ENCODE measurements at places on chromosomes 2 and 18.
A peak's percentile ranks its signal among the peaks of the same experiment; 100 is the strongest.

DNA sequence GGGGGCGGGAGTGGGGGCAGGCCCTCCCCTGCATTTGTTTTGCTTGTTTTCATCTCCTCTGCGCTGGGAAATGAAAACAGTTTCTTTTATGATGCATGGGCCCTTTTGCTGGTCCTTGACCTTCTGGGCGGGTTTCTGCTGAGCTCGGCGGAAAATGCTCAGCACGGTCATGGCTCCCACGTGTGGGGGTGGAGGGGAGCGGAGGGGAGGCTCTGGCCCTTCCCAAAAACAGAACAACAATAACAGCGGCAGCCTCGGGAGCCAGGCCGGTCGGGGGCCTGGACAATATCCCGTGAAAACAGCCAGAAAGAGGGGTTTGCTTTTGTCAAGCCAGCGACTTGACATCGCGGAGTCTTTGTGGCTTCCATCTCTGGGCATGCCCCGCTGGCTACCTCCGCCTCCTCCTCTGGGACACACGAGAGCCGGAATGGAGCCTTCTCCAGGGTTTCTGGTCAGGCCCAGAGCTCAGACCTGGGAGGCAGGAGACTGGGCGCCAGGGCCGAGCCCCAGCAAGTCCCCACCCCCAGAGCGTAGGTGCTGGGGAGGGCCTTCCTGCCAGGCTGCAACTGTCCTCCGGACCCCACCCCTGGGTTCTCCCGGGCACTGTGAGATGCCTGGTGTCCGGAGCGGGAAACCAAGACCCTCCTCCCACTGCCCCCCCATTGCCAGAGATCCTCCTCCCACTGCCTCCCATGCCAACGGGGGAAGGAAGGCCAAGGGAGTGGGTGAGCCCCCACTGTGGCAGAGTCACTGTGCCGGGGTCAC is 35.9 kb upstream of the SNED1 start:
- no peak for DNase-seq

DNA sequence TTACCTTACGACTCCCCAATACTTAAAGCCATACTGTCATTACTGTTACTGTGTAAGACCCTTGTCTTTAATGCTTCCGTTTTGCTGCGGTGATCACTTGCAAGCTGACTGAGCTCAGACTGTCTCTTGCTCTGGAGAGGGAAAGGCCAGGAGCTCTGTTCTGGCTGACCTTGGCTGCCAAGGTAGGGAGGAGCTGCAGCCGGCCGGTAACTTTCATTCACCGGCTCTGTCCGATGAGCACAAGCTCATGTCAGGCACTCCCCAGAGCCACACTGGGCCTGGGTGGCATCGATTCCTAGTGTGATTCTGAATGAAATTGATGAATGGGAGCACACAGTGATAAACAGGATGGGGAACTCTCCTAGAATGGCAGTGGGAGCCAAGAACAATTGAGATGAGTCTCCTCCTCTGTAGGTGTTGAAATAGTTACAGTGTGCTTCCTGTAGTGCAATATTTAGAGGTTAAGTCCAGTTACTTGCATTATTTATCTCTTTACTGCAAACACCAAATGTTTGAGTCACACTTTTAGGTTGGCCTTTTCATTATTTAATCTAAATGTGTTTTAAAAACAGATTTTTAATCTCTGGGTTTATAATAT is 100.9 kb downstream of the ATP9B start:
- no peak for DNase-seq

DNA sequence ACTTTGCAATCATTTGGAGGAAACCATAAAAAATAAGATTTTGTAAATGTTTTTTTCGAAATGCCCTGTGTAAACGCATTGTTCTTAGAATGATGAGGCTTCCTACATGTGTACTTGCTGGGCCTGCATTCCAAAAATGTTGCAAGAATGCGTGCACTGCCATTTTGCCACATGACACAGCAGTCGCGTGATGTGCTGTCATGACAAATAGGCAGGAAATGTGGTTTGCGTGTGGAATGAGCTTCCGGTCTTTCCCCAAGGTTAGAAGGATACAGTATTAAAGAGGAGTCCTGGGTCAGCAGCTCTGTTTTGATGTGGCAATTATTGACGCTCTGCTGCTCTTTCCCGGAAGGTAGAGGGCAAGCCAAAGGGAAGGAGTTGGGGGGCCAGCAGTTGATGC is 18.1 kb upstream of the SERPINB2 start:
- DNase-seq: no peak

GRCh38 chr2:216319771-216320170 is 52.5 kb downstream of the MARCHF4 start:
- no peak for DNase-seq

GRCh38 chr2:238865015-238865719 is 17.3 kb downstream of the TWIST2 start:
- DNase-seq: no peak

GRCh38 chr18:75871596-75871995 is 444.1 kb upstream of the SMIM21 start:
- no peak for DNase-seq

DNA sequence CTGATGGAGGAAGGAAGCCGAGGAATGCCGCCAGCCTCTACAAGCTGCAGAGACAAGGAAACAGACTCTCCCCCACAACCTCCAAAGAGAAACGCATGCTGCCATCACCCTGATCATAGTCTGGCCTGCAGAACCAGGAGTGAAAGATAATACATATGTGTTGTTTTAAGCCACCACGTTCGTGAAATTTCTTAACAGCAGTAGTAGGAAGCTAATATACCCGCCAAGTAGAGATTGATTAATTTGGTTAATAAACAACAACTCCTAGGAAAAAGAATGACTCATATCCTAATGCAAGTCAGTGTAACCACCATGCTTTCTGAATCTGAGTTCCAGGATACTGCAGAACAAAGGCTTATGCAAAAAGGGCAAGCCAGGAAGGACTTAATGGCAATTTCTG is 36.6 kb downstream of the LONRF2 start:
- DNase-seq: no peak

- no peak for DNase-seq
Measured at GRCh38 chr2:190043441-190043840, 19.1 kb downstream of the MSTN start.

GRCh38 chr18:36424741-36425142 is 127.2 kb downstream of the FHOD3 start:
- DNase-seq: no peak

DNA sequence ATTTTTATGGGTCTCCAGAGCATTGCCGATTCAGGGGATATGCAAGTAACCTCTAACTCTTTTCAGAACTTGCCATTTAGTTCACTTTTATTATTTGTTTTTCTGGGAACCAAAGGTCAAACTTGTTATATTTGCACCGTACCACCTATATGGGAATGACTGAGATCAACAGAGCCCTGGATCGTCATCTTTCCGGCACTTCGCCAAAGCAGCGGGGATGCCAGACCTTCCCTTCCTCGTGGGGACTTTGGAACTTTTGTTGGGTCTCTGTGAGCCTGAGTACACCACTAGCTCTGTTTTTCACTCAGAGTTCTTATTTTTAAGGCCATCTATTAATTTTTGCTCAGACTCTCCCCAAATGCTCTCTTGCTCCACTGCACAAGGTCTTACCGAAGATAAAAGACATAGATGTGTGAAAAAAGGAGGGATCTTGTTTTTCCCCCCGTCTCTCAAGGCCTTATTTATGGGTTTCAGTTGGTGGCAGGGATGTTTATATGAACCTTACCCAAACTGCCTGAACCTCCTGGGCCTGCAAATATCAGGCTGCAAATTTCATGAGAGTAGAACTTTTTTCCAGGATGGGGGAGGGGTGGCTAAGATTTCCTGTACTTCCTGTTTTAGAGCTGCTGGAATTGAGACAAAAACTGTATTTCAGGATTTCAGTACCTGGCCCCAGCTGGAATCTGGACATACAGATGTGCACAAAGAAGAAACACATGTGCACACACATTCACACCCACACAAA is 350.3 kb downstream of the HRH4 start:
- no peak for DNase-seq

DNA sequence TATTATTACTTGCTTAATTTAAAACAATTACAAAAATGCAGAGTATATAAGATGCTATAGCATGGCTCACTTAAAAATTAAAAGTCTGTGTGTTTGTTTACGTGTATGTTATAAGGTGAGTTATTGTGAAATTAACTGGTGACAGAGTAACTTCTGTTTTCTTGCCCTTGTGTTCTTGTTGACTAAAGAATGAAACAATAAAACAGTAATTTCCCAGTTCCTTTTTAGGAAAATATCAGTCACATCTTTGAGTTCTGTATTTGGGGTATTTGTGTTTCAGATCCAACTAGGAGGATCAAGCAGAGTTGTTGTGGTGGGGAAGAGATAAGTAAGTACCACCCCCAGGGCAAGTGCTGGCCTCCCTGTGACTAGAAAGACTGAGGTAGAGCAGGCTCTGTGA is 143.6 kb downstream of the CCDC148 start:
- DNase-seq: no peak

- no peak for DNase-seq
Measured at GRCh38 chr2:121722479-121722878, 14.2 kb downstream of the NIFK start.

GRCh38 chr2:100730290-100730868 is 89.6 kb upstream of the NPAS2 start:
- peak; percentile 47 for DNase-seq

DNA sequence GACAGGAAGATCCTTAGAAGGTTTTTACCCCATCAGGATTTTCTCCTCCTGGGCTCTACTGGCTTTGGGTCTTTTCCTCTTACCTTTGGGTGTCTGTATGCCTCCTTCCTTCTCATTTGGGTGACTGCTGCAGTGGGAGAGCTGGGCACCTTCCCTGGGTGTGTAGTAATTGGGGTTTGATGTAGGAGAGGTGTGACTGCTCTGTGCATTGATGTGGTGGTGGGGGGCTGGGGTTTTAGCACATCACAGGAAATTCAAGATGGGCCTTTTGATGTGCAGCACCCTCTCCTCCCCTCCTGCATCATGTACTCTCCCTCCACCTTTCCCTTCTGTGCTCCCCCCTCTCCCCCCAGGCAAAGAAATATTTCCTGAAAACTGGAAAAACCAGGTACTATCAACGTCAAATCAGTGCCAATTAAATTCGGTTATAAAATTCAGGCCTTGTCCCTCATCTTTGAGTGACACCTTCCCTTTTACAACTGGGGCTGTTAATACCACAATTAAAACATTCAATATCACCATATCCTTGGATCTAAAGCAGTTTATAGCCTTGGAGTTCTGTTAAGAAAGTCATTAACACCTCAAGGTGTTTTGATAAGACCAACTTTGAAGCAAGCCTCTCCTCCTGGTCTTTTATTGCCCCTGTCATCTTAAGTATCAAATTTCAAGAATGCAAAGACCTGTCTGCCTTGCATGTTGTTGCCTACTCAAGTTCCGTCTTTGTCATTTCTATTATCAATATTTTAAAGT is 23.3 kb downstream of the EDAR start:
- DNase-seq: no peak

DNA sequence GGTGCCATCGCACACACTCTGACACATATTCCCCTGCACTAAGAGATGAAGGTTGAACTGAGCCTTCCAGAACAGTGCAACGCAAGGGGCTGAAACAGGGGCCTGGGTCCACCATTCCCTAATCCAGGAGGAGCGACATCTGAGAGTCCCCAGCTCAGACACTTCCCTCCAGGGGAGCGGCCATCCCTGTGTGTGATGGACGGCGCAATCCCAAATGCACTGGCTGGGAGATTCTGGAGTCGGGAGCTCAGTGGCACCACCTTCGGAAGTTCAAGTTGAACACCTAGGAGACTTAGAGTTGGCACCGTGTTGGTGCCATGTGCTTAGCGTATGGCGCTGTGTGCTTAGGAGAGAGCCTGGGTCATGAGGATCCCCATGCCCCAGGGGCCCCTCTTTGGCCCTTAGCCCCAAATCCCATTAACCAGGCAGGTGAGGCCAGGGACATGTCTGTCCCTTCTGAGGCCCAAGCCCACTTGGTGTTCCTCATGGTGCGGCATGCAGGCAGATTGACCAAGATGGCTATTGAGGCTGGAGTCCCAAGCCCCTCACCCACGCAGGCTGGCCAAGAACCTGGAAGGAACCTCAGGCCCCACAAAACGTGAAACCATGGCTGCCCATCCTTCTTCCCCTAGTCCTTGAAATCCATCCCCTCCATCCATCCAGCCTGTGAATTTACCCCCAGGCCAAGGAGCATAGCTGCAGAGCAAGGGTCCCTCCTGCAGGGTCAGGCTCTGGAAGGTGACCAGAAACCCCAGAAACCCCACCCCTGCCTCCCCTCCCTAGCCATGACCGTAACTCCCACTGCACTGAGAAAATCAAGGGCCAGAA is 114.1 kb upstream of the OTOS start:
- no peak for DNase-seq

DNA sequence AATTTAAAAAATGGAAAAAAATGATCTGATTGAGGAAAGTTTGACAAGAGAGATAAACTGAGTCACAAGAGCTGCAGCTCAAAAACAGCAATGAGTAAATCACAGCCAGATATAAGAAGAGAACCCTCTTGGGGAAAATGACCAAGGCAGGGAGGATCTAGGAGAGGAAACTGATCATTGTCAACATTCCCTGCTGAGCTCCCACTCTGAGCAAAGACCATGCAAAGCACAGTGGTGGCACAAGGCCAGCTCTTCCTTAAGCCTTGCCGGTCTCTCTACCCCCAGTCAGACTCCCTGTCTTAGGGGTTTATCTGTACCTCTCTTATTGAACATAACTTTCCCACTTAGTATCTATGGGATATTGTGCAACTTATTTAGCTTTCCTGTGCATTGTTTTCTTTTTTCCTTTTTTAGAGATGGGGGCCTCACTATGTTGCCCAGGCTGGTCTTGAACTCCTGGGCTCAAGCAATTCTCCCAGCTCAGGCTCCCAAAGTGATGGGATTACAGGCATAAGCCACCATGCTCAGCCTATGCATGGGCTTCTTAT is 54.0 kb upstream of the PPP1CB start:
- no peak for DNase-seq

- DNase-seq: no peak
Measured at GRCh38 chr18:56067969-56068671, 480.1 kb upstream of the TCF4 start.

DNA sequence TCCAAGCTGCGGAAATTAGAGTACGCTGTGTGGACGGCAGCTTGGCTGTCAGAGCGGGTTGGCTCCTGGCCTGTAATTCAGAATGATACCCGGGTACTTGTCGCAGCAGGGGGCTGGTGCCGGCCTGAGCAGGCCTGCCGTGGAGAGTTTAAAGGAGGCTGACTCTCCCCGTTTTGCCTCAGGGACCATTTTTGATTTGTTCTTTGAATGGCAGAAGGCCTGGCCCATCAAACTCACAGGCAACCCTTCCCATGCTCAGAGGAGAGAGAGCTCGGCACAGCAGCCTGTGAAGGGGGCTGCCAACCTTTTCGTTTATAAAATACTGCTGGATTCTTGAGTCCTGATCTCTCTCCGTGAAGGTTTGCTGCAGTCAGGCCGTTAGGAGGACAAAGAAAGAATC is 151.3 kb downstream of the KLHL29 start:
- DNase-seq: no peak

DNA sequence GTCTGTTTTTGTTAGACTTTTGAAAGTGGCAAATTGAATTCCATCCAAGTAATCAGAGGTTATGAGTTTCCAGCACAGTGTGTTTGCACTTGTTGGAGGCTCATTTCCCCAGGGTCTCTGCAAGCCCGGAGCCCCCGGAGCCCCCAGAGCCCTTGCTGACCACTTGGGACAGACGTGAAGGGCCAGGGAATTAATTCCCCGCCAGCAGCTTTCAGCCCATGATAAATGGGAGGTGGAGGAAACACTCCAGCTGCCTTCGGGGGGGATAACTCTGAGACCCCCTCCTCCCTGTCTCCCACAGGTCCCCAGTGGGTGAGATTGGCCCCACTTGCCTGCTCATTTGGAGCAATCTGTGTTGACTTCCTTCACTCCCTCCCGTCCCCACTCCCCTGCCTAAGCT is 79.2 kb downstream of the KLHL29 start:
- no peak for DNase-seq

- no peak for DNase-seq
Measured at GRCh38 chr2:228063558-228063957, 117.9 kb downstream of the SPHKAP start.
